Effector memory CD8-positive, alpha-beta T cell (primary cell): ENCODE measurements at places on chromosomes 7 and 10.
A peak's percentile ranks its signal among the peaks of the same experiment; 100 is the strongest.

GRCh38 chr10:451021-451471, 238.4 kb downstream of the DIP2C start:
- H3K4me3 ChIP-seq, result peak overlapping the region; percentile 67
- H3K27ac ChIP-seq, result peak overlapping the region; percentile 39
- peaks cover 38% of the 10 kb centered on the region for H3K4me1 ChIP-seq
- DNase-seq, result peak; percentile 61
- H3K36me3 ChIP-seq, result no peaks in the 10 kb centered on the region

DNA sequence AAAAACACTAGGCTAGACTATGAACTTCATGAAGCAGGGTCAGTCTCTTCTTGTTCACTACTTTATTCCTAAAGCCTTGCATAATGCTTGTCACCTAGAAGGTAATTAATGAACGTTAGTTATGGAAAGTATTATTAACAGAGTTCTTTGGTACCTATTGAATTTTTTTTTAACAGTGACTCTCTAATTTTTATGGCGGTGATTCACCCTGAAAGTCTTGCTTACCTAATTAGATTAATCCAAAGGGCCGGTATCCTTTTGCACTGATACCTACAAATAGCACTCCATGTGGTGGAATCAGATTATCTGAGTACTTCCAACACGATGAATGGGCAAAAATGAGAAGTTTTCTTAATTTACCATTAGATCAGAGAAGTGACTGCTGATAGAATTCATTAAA, 31.7 kb downstream of the STAM start:
- no peak for DNase-seq
- H3K27ac ChIP-seq, result no peak overlapping the region
- peaks cover 41% of the 10 kb centered on the region for H3K4me1 ChIP-seq
- H3K4me3 ChIP-seq, result no peak overlapping the region
- no peaks in the 10 kb centered on the region for H3K27me3 ChIP-seq

DNA sequence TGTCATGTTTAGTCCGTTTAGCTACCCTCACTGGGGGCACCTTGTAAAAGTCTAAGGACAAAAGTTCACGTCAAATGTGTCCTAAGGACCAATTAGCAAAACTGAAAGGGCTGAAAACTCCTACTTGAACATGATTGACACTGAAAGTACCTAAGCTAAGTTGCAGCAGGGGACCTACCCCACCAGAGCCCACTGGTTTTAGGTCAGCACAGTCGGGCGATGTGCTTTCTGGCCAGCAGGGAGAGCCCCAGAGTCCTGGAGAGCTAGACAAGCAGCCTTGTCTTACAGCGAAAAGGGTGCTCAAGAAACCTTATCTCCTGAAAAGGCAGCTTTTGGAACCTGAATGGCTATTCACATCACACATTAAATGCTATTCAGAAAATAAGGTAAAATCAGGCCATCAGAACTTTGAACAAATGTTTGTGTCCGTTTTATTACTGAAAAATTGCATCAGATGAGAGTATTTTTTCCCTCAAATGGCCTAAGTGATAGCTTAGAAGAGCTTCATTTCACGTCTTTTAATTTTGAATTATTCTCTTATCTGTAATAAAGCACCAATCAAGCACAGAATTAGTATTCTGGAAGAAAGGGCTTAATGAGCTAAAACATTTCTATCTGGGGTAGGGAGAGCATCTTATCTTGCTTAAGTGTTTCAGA, 52.2 kb upstream of the MKI67 start:
- peak; percentile 25 for DNase-seq
- no peak overlapping the region for H3K27ac ChIP-seq
- peaks cover 17% of the 10 kb centered on the region for H3K4me1 ChIP-seq
- no peaks in the 10 kb centered on the region for H3K27me3 ChIP-seq
- no peak overlapping the region for H3K4me3 ChIP-seq

GRCh38 chr10:60488111-60488669, 98.5 kb upstream of the ANK3 start:
- no peak for DNase-seq
- peaks cover 5% of the 10 kb centered on the region for H3K36me3 ChIP-seq
- H3K4me1 ChIP-seq, result peaks cover 6% of the 10 kb centered on the region

DNA sequence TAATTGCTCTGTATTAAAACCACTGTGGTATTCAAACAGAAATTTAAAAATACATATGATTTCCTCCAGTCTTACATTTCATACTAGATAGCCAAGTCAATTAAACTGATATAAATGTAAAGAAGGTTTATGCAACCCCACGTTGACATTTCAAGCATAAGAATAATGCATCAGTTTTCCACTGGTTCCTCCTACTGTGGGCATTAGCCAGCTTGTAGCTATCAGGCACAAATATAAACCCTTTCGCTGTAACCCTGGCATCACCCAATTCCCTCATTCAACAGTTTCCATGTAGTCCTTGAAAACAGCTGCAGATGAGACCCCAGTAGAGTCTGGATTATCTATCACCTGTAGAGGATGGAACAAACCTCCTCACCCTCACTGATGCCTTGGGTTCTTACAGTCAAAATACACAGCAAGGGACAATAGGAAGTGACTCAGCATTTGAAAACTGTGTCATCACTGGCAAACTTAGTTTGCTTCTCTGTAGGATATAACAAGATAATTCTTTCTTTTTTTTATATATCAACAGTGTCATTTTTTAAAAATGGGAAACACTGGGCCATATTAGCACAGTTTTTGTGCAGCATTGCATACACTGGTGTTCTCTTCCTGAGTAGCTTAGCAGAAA, 113.0 kb downstream of the PDE1C start:
- H3K4me1 ChIP-seq, result no peaks in the 10 kb centered on the region
- no peak for DNase-seq
- H3K4me3 ChIP-seq, result no peak overlapping the region
- no peaks in the 10 kb centered on the region for H3K27me3 ChIP-seq
- H3K36me3 ChIP-seq, result no peaks in the 10 kb centered on the region

DNA sequence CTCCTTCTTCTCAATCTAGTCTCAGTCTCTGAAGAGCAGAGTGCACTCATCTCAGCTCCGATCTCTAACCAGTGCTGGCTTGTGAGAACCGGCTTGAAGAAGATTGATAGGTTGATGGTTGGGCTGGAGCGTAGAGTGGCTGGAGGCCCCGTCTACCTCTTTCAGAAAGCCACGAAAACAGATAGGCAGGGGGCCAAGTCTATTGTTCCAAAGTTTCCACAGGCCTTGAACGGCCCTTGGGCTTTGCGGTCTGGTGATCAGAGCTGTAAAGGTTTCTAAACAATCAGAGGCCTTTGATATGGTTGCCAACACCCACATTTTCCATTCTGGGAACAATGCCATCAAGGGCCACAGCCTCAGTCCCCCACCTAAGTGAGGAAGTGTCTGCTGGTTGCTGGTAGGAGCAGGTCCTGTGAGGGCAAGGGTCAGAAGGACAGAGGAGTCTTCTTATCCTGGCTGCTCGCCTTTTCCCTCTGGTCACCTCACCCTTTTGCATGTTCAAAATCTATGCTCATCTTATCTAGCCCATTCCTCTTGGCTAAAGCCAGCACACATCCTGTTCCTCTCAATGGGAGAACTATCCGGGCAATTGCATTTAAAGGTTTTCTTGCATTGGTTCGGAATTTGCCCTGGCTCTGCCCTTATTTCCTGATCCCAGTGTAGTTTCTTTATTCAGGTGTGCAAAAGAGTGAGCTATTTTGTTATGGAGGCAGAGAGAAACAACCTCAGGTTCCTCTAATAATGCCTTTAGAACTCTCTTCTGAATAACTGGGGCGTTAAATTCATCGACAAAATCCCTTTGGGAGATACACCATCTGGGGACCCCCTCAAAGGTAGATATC, 70.3 kb upstream of the KMT2E start:
- peak overlapping the region; percentile 100 for H3K27ac ChIP-seq
- peak; percentile 55 for DNase-seq
- peak overlapping the region; percentile 96 for H3K4me3 ChIP-seq
- H3K27me3 ChIP-seq, result no peaks in the 10 kb centered on the region
- H3K36me3 ChIP-seq, result peaks cover 56% of the 10 kb centered on the region

GRCh38 chr10:71234970-71235685, 22.8 kb downstream of the UNC5B start:
- DNase-seq, result no peak
- no peaks in the 10 kb centered on the region for H3K4me1 ChIP-seq
- no peak overlapping the region for H3K27ac ChIP-seq
- no peaks in the 10 kb centered on the region for H3K27me3 ChIP-seq
- no peaks in the 10 kb centered on the region for H3K36me3 ChIP-seq

DNA sequence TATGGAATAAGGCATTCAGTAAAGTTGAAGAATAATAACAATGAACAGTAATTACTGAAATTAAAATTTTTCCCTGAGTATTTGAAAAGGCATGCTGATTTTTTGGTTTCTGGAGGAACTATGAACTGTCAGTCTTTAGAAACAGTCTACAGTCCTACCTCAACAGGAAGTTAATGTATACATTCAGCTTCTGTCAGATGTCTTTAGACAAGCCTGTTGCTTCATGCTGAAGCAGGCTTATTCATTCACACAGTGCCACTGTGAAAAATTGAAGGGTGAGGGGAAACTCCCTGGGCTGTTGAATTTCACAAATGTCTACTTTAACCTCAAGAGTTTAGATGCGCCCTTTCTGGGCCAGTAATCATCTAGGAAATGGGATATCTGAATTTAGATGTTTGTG, 3.5 kb downstream of the NRF1 start:
- H3K36me3 ChIP-seq, result peaks cover 11% of the 10 kb centered on the region
- no peak overlapping the region for H3K4me3 ChIP-seq
- H3K4me1 ChIP-seq, result peaks cover 71% of the 10 kb centered on the region
- H3K27me3 ChIP-seq, result no peaks in the 10 kb centered on the region
- no peak overlapping the region for H3K27ac ChIP-seq

GRCh38 chr10:101146392-101147251, 15.5 kb downstream of the TLX1 start:
- peaks cover 100% of the 10 kb centered on the region for H3K27me3 ChIP-seq
- H3K36me3 ChIP-seq, result peaks cover 2% of the 10 kb centered on the region
- H3K4me3 ChIP-seq, result no peak overlapping the region
- peaks cover 6% of the 10 kb centered on the region for H3K4me1 ChIP-seq
- H3K27ac ChIP-seq, result no peak overlapping the region

GRCh38 chr7:146728611-146729010, 612.0 kb downstream of the CNTNAP2 start:
- H3K4me3 ChIP-seq, result no peak overlapping the region
- H3K27me3 ChIP-seq, result no peaks in the 10 kb centered on the region
- no peak overlapping the region for H3K27ac ChIP-seq
- no peaks in the 10 kb centered on the region for H3K36me3 ChIP-seq
- no peaks in the 10 kb centered on the region for H3K4me1 ChIP-seq

DNA sequence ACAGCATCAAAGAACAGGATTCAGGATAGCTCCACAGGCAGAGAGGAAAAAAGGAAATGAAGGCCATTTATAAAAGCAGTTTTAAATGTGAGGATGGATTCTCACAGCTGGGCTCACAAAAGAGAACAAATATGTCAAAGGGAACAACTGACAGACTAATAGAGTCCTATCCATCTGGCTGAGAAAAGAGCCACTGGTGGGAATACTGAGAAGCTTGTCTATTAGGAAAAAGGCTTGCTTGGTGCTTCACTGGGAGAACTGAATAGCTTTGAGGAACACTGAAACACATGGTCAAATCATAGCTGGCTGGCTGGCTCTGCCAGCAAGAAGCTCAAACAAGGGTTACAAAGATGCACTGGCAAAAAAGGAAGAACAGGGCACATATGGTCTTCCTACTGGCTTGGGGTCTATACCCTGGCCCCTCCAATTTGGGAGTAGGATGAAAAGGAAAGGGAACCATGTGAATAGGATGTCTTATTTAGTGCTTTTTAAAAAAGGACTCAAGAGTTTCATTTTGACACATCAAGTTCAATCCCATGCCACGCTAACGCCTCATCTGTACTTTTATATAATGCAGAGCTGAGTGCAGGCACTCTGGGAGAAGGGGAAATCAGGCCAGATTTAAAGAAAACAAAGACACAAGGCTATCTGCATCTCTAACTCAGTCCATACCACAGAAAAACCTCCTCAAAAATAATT, 44.8 kb upstream of the KCNIP2 start:
- H3K4me3 ChIP-seq, result no peak overlapping the region
- H3K36me3 ChIP-seq, result peaks cover 3% of the 10 kb centered on the region
- peaks cover 4% of the 10 kb centered on the region for H3K4me1 ChIP-seq
- H3K27me3 ChIP-seq, result no peaks in the 10 kb centered on the region
- H3K27ac ChIP-seq, result no peak overlapping the region
- DNase-seq, result no peak

- H3K4me1 ChIP-seq, result no peaks in the 10 kb centered on the region
- H3K36me3 ChIP-seq, result no peaks in the 10 kb centered on the region
- no peak for DNase-seq
- H3K4me3 ChIP-seq, result no peak overlapping the region
These were observed 48.0 kb downstream of the PLPP4 start for GRCh38 chr10:120505056-120505455.

DNA sequence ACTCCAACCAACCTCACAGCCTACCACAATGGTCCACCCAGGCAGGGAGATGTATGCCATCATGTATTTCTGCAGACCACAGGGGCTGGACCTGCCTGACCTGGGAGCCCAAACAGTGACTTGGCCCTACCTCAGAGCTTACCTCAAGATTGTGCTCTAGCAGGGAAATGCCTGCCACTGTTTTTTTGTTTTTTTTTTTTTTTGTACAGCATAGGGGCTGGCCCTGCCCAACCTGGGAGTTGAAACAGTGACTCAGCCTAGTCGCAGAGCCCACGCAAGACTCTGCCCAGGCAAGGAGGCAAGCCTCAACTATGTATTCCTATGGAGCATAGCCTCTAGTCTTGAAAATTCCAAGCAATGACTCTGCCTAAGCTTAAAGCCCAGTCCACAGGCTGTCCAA, 39.3 kb upstream of the CDK6 start:
- H3K4me1 ChIP-seq, result peaks cover 2% of the 10 kb centered on the region
- no peak overlapping the region for H3K4me3 ChIP-seq
- H3K27me3 ChIP-seq, result no peaks in the 10 kb centered on the region
- H3K36me3 ChIP-seq, result no peaks in the 10 kb centered on the region

DNA sequence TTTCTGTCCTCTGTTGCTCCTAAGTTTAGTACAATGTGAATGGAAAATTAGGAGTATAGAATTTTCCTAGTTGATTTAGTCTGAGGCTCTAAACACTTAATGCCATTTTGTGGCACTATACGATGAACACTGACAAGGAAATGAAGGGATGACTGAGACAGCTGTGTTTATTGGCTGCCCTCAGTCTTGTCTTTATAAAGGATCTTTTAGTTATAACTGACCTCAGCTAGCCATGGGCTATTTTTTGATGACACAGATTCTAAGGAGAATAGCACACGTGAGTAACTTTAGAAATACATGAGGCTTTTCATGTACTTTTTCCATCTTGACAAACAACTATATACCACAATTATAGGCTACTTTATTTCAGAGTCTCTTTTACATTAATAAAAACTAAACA, 113.7 kb downstream of the PRKG1 start:
- H3K27ac ChIP-seq, result no peak overlapping the region
- H3K36me3 ChIP-seq, result no peaks in the 10 kb centered on the region
- H3K27me3 ChIP-seq, result no peaks in the 10 kb centered on the region
- DNase-seq, result no peak
- no peak overlapping the region for H3K4me3 ChIP-seq
- H3K4me1 ChIP-seq, result no peaks in the 10 kb centered on the region

DNA sequence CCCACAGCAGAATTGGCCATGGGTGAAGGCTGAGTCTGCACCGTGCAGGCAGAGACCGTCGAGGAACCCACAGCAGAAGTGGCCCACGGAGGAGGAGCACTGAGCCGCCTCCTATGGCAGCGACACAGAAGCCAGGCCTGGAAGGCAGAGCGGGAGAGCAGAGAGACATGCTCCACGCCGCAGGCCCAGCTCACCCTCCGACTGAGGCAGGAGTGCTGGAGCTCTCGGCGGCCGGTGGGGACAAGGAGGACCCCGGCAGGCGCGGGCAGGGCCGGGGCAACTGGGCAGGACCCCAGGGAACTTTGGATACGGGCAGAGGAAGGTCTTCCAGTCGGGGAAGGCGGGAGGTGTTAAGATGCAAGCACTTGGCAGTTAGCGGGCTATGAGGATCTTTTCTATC, 420.4 kb downstream of the DNAJB6 start:
- DNase-seq, result no peak
- peaks cover 12% of the 10 kb centered on the region for H3K27me3 ChIP-seq
- H3K36me3 ChIP-seq, result no peaks in the 10 kb centered on the region
- H3K4me3 ChIP-seq, result no peak overlapping the region
- H3K27ac ChIP-seq, result no peak overlapping the region
